Stimulated activated CD4-positive, alpha-beta T cell treated with anti-CD3 and anti-CD28 coated beads, Interleukin-12 subunit alpha, Interleukin-12 subunit beta, amount 100 ng/mL, for 24 hours (primary cell): ENCODE measurements at places on chromosomes 7 and 10.

- DNase-seq: no peak
These were observed 91.8 kb downstream of the ARHGAP12 start for GRCh38 chr10:31836569-31837406.

GRCh38 chr10:116271593-116272439, 1.2 kb downstream of the GFRA1 start:
- DNase-seq: no peak

DNA sequence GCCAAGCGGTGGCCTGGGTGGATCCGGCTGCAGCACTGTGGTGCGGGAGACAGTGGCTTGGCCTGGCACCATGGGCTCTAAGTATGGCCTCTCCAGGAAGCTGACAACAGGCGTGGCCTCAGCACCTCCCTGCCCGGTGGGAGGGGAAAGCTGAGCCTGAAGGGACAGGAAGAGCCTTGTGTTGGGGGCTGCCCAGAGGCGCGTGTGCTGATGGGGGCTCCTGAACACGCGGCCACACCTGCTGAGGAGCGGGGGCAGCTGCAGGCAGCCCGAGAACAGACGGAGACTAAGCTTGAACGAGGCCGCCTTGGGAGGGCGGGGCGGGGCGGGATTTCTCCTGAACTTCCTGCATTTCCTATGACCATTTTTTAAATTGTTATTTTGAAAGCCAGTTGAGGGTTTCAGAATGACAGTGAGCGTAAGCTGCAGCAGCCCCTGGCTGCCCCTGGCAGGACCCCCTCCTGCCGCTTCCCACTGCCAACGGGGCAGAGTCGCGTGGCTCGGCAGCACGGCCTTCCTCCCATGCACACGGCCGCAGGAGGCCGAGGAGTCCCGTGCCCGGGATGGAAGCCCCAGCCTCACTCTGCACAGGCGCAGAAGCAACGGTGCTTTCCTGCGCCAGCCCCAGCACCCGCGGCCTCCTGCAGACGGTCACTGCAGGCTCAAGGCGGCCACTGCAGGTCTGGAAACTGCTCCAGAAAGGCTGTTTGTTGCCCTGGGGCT, 43.2 kb downstream of the DPYSL4 start:
- no peak for DNase-seq

- no peak for DNase-seq
These were observed 78.5 kb upstream of the CTTNBP2 start for GRCh38 chr7:117951691-117952280.

GRCh38 chr10:77789861-77790260, 136.7 kb downstream of the DLG5 start:
- no peak for DNase-seq

- DNase-seq: no peak
These were observed 61.4 kb downstream of the ST7 start for GRCh38 chr7:117014673-117015133.
